Inflammatory macrophage treated with lipopolysaccharide for 4 hours (primary cell): ENCODE measurements at places on chromosomes 1 and 21.
A peak's percentile ranks its signal among the peaks of the same experiment; 100 is the strongest.

GRCh38 chr1:44643721-44644334, 30.5 kb downstream of the TMEM53 start:
- DNase-seq, result no peak

DNA sequence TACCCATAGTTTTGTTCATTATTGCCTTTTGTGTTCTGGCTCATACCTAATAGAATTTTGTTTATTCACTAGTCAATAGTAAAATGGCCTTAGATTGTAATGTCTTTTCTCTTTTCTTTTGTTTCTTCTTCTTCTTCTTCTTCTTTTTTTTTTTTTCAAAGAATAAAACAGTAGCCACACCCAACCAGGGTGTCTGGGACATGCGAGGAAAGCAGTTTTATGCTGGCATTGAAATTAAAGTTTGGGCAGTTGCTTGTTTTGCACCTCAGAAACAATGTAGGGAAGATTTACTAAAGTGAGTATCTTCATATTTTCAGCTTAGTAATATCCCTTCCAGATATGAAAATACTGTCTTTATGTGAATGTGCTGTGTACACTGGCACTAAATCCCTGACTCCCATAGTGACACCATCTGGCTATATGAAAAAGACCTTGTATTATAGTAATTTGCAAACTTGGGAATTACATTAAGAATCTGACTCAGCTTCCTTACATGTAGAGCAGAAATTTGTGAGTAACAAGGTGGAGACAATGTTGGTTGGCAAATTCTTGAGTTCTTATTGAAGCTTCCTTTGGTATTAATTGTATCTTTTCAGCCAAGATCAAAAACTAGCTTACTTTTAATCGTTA, 24.6 kb downstream of the AGO4 start:
- DNase-seq, result no peak

DNA sequence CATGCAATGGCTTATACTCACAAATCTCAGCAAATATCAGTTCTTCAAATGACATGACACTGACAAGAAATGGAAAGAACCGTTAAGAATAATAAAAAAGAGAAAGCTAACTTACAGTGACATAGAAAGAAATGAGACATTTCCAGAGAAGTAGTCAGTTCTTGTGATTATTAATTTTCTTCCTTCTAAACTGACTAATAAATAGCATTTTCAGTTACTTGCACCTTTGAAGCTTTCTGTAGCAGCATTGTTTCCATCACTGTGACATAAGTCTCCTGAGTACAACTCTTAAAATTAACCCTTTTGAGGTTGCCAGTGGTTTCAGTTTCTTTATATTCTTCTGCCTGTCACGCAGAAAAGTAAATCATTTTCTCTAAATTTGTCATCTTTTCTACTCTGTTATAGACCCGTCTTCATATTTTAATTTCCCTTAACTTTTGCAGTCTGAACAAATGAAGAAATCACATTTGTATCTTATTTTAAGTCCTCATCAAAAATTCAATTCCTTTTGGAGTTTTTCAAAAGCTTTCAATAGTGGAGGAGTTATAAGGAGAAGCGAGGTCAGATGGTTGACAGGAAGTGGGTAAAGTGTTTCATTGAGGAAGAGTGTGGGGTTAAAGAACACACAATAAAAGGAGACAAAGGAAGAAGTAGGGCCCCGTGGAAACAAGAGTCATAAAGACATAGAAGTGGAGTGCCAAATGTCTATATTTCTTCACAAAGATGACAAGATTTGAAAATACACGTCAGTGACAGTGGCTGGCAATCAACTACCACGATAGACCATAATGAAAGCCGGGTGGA, 57.9 kb upstream of the S1PR1 start:
- peak; percentile 49 for DNase-seq

DNA sequence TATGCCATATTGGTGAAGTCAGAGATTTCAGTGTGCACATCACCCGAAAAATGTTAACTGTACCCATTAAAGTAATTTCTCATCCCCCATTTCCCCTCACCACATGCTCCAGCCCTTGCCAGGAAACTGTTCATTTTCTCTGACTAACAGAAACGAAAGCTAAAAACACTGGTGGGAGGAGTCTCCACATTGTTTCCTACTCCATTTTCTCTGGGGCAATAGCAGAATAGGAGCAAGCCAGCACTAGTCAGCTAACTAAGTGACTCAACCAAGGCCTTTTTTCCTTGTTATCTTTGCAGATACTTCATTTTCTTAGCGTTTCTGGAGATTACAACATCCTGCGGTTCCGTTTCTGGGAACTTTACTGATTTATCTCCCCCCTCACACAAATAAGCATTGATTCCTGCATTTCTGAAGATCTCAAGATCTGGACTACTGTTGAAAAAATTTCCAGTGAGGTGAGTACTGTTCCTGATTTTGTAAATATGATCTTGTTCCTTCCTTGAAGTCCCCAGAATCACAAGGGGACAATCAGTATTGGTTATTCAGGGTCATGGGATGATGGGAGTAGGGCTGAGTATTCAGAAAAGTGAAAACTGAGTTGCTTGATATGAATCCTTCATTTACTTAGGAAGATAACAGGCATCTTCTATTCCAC, at the start of gene IFI16:
Gene IFI16, plus strand, starts transcription at position 204 of the 658 bp plus-strand sequence. CDS start 4,774 bp downstream, outside the sequence.
- DNase-seq, result peak; percentile 98

DNA sequence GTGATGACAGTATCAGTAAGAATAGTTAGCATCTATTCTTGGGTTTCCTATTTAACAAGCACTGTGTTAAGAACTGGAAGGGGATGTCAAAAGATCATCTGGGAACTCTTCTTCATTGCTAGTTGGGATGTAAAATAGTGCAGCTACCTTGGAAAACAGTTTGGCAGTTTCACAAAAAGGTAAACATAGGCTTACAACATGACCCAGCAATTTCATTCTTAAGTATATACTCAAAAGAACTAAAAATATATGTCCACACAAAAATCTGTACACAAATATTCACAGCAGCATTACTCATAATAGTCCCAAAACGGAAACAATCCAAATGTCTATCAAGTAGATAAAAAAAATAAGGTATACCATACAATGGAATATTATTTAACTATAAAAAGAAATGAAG, 45.7 kb downstream of the DIPK1A start:
- no peak for DNase-seq

DNA sequence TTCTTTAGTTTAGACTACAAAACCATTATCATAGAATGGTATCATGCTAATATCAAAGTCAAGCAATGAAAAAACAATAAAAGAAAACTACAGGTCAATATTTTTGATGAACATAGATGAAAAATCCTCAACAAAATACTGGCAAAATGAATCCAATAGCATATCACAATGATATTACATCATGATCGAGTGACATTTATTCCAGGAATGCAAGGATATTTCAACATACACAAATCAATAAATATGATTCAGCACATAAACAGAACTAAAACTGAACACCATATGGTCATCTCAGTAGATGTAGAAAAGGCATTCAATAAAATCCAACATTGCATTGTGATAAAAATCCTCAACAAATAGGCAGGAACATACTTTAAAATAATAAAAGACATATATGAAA, 1657.7 kb downstream of the KCNT2 start:
- DNase-seq, result no peak
